ENCODE measurements at places on chromosomes 12 and 14.

DNA sequence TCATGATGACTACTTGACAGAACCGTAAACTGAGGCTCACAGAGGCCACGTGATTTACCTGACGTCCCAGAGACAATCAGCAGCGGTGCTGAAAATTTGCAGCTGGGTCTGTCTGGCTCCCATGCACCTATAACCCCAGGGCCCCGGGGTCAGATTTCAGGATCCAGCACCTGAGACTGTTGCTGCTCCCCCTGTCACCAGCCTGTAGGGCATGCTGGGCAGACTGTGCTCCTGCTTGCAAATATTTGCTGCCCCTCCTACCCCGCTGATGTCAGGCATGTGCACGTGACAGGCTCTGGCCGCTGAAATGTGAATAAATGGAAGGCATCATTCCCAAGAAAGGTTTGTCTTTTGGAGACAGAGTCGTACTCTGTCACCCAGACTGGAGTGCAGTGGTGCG, 6.0 kb downstream of the MMAB start:
- DNase-seq = no peak

GRCh38 chr12:13277293-13277692, 80.8 kb downstream of the EMP1 start:
- no peak for DNase-seq

GRCh38 chr14:102993523-102993922, 63.8 kb downstream of the CDC42BPB start:
- DNase-seq = no peak

DNA sequence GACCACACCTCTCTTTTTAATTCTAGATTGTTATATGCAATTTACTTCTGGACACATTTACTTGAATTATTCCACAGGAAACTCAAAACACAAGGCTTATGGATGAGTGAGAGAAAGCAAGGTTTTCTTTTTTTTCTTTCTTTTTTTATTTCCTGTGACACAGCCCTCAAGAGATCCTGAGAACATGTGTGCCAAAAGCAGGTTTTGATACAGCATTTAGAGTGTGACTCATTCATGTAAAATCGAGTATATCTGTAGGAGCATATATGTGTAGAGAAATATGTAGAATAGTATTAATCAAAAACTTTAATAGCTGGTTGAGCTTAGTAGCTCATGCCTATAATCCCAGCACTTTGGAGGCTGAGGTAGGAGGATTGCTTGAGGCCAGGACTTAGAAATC, 4.4 kb upstream of the MAX start:
- no peak for DNase-seq

GRCh38 chr14:99718811-99719192, 34.7 kb downstream of the CYP46A1 start:
- DNase-seq = no peak

DNA sequence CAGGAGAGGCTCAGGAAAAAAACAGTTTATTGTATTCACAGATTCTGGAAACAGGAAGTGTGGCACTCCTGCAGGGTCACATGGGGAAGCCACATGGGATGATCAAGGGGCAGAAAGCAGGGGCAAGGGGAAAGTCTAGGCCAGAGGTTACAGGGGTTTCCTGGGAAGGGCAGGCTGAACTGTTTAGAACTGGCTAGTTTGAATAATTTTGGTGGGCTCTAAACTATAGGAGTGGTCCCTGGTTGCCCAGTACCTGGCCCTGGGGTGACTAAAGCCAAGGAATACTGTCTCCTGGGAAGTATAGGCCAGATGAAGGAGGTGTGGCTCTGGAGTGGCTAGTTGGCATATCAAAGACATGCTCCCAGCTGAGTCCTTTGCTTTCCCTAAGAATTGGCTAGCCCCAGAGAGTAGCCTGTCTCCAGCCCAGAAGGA, 169.2 kb downstream of the SLC41A2 start:
- no peak for DNase-seq

DNA sequence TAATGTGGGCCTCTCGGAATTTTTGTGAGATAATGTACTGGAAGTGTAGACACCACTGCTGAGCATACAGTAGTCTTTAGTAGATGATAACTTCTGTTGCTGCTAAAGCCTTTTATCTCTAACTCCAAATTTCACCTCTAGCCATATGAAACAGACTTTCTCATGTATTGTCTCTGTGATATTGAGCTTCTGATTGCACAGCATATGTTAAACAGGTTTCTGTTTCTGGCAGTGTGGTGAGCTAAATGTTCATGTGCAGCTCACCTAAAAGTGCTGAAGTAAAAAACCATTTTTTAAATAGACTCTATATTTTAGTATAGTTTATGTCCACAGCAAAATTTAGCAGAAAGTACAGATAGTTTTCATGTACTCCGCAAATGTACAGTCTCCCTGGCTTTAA, 89.3 kb upstream of the ALX1 start:
- DNase-seq = no peak
